ENCODE measurements at places on chromosomes 13 and 19.

DNA sequence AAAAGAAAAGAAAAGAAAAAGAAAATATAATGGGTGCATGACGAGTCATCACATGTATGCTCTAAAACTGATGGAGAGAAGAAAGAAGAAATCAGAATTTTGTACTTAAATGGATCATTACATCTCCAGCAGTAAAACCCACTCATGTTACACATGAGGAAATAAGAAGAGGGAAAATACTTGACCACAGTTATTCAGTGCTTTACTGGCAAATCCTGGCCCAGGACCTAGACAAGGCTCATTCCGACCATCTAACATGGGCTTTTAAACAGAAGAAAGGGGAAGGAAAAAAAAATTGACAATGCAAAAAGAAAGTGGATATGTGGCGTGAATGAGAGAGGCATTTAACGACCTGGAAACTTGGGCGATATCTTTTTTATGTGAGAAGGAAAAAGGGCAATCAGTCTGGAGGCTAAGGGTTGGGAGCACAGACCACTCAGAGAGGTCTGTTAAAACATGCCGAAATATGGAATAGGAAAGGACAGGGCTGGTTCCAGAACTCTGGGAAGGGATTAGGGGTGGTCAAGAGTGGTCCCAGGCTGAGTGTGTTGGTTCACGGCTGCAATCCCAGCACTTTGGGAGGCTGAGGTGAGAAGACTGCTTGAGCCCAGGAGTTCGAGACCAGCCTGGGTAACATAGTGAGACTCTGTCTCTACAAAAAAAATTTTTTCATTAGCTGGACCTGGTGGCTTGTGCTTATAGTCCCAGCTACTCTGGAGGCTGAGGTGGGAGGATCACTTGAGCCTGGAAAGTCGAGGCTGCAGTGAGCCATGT, 1.6 kb downstream of the SIGLECL1 start:
- DNase-seq, result no peak

DNA sequence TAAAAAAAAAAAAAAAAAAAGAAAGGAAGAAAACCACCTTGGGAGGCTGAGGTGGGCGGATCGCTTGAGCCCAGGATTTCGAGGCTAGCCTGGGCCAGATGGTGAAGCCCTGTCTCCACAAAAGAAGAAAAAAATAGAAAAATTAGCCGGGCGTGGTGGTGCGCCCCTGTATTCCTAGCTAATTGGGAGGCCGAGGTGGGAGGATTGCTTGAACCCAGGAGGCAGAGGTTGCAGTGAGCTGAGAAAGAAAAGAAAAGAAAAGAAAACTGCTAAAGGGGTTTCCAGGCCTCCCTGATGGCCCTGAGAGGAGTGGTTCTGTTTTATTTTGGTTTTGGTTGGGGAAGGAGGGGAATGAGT, 723 bp downstream of the ZNF473 start:
- DNase-seq, result no peak

DNA sequence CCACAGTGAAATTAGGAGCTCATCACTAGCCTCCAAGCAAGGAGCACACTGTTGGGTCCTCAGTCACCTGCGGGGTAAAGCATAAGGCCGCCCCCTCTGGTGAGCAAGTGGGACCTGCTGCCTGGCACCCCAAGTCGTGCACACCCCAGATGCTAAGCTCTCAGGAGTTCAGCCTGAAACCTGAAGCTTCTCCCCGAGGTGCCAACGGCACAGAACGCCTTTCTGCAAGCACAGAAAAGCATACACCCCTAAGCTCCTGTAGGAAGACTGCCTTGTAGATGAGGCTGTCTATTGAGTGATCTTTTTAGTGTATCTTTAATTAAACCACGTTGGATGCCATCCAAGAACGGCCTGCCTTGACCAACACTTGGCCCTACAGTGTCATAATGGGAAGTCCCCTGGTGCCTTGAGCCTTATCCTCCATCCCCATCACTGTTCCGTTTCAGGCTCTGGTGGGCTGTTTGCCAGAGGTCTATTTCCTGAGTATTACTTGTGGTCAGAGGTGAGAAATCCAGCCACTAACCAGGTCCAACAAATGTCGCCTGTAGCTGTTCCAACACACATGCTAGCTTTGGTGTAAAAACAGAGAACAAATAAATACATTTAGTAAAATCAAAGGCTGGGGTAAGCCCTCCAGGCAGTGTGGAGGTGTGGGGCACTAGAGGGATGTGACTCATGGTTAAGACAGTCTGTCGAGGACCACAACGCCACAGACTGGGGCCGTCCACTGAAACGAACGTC, 44.8 kb downstream of the C13orf42 start:
- no peak for DNase-seq

GRCh38 chr13:108322206-108322824, 52.8 kb downstream of the TNFSF13B start:
- peak; percentile 59 for DNase-seq

- DNase-seq, result no peak
Observed at GRCh38 chr13:111242585-111242984, 77.9 kb upstream of the TEX29 start.

DNA sequence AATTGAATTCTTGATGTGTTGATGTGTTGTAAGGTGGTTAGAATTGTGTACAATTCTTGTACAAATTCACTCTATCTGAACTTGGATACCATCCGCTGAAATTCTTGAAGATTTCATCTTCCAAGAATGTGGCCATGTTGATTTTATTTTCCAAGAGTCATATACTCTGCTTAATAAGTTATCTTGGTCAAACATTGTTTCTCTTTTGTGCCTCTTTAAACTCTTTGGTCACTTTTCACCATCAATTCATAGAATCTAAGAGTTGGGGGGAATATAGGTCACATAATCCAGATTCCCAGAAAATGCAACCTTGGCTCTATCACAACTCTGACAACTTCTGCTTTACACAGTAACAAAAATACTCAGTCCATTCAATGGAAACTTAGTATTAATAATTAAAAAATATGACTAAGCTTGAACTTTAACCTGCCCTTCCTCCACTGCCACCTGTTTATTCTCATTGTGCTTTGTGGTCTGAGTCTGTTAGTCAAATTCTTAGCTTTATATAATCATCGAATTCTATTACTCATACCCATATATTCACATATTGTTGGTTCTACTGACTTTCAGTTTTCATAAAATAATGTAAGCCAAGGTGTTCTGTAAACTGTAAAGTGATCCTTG, 373.2 kb downstream of the LMO7 start:
- no peak for DNase-seq

GRCh38 chr13:73365252-73365651, 306.4 kb downstream of the KLF5 start:
- no peak for DNase-seq

GRCh38 chr13:19959141-19959830, 759 bp downstream of the ZMYM2 start:
- DNase-seq, result peak; percentile 75

DNA sequence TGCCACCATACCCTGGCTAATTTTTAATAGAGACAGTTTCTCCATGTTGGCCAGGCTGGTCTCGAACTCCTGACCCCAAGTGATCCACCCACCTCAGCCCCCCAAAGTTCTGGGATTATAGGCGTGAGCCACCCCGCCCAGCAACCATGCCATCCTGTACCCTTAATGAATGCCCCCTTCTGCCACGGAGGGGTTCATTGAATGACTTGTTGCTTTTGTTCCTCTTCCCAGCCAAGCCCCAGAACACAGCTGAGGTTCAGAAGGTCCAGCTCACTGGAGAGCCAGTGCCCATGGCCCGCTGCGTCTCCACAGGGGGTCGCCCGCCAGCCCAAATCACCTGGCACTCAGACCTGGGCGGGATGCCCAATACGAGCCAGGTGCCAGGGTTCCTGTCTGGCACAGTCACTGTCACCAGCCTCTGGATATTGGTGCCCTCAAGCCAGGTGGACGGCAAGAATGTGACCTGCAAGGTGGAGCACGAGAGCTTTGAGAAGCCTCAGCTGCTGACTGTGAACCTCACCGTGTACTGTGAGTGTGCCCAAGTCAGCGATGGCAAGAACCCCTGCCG, 6.0 kb downstream of the PVR start:
- DNase-seq, result no peak

DNA sequence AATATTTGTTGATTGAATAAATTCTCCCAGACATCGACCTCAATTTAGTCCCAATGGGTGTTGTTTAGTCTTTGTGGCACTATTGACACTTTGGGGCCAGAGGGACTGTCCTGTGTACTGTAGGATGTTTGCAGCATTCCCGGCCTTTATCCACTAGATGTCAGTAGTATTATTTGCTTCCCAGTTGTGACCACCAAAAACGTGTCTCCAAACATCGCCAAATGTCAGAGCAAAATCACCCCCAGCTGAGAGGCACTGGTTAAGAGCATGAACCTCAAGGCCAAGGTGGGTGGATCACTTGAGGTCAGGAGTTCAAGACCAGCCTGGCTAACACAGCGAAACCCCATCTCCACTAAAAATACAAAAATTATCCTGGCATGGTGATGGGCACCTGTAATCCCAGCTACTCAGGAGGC, 15.4 kb downstream of the NLRP12 start:
- DNase-seq, result no peak

DNA sequence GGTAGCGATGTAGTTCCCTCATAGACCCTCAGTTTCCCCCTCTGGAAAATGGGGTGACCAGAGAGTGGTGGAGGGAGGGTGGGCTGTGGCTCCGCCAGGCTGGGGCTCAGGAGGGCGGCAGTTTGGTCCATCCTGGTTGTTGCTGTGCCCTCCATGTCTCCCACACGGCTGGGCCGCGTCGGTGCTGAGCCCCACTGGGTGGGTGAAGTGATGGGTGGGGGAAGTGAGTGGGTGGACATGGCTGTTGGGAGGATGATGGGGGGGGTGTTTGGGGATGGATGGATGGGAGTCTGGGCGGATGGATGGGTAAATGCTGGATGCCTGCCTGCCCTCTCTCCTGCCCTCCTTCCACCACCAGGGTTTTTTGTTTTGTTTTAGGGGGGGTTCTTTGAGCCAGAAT, 16.6 kb upstream of the EHD2 start:
- no peak for DNase-seq

DNA sequence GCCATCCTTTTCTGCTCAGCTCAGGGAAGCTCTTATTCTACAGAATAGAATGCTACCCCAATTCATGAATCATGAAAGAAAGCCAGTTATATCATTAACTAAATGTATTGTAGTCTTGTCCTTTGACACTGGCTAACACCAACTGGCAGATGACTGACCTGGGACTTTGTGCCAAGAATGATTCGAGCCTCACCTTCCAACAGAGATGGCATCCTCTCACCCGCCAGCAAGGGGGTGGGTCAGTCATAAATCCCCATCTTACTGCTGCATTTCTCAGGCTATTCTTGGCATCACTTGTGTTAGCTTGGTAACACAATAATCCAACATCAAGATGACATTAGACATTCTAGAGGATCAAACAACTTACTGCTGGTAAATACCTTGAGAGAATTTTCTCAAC, 1239.8 kb upstream of the MIR17HG start:
- no peak for DNase-seq

- no peak for DNase-seq
Observed at GRCh38 chr19:50975766-50976165, 6.4 kb upstream of the KLK6 start.

DNA sequence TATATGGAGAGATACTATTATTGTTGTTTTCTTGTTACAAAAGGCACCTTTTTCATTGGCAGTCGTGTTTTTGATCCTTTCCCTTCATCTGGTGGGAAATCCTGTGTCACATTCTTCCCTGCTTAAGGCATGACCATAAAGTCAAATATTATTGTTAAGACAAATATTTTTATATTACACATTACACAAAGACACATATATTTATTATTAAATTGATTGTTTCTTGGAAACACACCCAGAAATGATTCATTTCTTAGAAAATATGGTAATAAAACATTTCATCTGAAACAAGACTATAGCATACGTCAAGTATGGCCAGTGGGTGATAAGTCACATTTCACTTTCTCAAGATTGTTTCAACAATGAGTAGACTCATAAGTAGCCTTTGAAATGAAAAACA, 77.3 kb downstream of the KCTD12 start:
- DNase-seq, result no peak

GRCh38 chr13:109786457-109787134, at the start of gene IRS2:
IRS2 (minus strand) TSS chr13:109786583; CDS start chr13:109786053, 530 bp downstream.
- peak; percentile 94 for DNase-seq

DNA sequence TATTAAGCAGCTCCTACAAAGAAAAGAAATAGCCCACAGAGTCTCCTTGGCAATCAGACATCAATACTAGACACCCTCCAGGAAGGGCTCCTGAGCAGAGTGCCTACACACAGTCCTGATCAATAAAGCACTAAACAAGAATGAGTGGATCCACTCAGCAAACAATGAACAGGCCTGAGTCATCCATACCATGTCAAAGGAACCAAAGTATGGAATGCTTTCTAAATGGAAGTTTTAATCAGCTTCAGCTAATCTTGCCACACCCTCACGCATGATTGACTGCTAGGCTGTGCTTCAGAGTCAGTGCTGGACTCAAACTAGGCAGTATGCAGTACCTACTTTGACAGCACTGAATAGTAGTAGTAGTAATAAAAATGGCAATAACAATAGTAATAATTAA, 392.7 kb upstream of the HTR2A start:
- no peak for DNase-seq

- no peak for DNase-seq
Observed at GRCh38 chr13:43058318-43058674, 34.9 kb downstream of the DNAJC15 start.

- DNase-seq, result no peak
Observed at GRCh38 chr13:95276037-95276505, 25.2 kb downstream of the ABCC4 start.

GRCh38 chr19:8835877-8836276, 3.7 kb downstream of the MBD3L1 start:
- no peak for DNase-seq

- DNase-seq, result no peak
Observed at GRCh38 chr13:47413112-47413511, 516.3 kb upstream of the HTR2A start.

GRCh38 chr19:1467490-1468273, 11.3 kb downstream of the C19orf25 start:
- no peak for DNase-seq

DNA sequence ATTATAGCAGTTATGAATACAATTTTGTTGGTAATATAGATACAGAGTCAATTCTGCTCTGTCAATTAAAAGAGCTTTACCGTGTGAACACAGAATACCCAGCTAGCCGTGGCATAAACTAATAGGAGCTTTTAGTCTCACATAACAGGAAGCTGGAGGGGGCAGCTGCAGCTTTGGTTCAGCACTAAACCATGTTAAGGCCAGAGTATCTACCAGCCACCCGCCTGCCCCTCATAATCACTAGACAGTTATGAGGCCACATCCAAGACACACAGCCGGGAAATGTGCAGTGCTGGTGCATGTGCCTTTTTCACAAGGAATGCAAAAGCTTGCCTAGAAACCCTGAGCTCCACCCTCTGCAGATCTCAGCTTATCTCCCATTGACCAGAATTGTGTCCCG, 62.3 kb downstream of the SGCG start:
- no peak for DNase-seq

GRCh38 chr13:25380082-25380481, 8.3 kb downstream of the ATP8A2 start:
- no peak for DNase-seq

GRCh38 chr13:78228211-78228610, 309.6 kb upstream of the EDNRB start:
- no peak for DNase-seq
